ENCODE measurements at places on chromosomes 3 and 15. TPM values are rescaled to one million over a fixed set of nuclear protein-coding genes. Genes with fewer than 3 reads are reported as not detected.

LHFPL4 gene
- total RNA-seq = 0.07 TPM

UBAP1L gene
- 0.29 TPM for total RNA-seq

KBTBD13 gene
- total RNA-seq = not detected

SLC7A14 gene
- not detected for total RNA-seq

AHSG gene
- total RNA-seq = 0.09 TPM

CEP70 gene
- 11.0 TPM for total RNA-seq

SCN5A gene
- 0.72 TPM for total RNA-seq

PLCH1 gene
- 0.83 TPM for total RNA-seq

SERINC4 gene
- 0.15 TPM for total RNA-seq

MTFMT gene
- 25.7 TPM for total RNA-seq

TMEM40 gene
- total RNA-seq = 0.25 TPM

ZNF639 gene
- total RNA-seq = 22.3 TPM

MKRN3 gene
- total RNA-seq = 1.1 TPM

AMIGO3 gene
- 0.83 TPM for total RNA-seq

CYP8B1 gene
- not detected for total RNA-seq

IL17RD gene
- 1.2 TPM for total RNA-seq

CD200R1 gene
- total RNA-seq = 0.07 TPM

ADGRG7 gene
- total RNA-seq = not detected

SCN11A gene
- not detected for total RNA-seq

CCR9 gene
- not detected for total RNA-seq

BUB1B gene
- 25.6 TPM for total RNA-seq

USP13 gene
- total RNA-seq = 13.0 TPM

LRRC31 gene
- not detected for total RNA-seq

QRICH1 gene
- total RNA-seq = 43.9 TPM

ROPN1B gene
- not detected for total RNA-seq

ADCY5 gene
- 0.45 TPM for total RNA-seq
